Suppressor macrophage treated with lipopolysaccharide for 4 hours (primary cell): ENCODE measurements at places on chromosomes 5 and 9.

DNA sequence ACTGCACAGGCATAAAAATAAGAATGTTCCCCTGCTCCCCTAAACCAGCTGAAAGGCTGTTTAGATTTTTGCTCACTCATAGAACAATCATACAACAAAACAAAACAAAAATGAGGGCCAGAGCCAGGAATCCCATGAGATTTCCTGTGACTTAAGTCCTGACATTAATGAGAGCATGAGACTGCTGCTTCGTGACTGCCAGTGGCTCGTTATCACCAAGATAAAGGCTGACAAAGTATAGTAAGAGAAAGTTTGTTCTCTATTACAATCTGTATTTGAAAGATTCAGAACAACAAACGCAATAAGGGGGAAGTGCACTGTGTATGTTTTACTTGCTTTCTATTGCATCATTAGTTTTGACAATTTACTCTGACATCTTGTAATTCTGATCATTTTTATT lies 837.1 kb upstream of the C9orf72 start:
- DNase-seq: no peak

DNA sequence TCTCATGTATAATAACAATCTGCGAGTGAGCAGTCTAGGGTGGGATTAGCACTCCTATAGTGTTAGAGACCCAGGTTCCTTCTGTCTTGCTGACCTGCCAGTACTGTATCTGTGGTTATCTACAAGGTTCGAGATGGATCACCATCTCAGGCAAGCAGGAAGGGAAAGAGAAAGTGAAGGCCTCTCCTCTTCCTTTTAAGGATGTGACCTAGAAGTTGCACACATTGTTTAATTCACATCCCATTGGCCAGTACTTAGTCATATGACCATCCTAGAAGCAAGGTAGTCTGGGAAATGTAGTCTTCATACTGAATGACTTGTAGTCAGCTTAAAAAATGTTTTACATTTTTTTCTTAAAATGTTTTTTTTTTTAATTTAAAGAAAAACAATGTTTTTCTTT lies 168.6 kb downstream of the CARTPT start:
- DNase-seq: peak; percentile 59

- no peak for DNase-seq
These were observed 25.2 kb upstream of the ENTREP1 start for GRCh38 chr9:69299826-69300225.

DNA sequence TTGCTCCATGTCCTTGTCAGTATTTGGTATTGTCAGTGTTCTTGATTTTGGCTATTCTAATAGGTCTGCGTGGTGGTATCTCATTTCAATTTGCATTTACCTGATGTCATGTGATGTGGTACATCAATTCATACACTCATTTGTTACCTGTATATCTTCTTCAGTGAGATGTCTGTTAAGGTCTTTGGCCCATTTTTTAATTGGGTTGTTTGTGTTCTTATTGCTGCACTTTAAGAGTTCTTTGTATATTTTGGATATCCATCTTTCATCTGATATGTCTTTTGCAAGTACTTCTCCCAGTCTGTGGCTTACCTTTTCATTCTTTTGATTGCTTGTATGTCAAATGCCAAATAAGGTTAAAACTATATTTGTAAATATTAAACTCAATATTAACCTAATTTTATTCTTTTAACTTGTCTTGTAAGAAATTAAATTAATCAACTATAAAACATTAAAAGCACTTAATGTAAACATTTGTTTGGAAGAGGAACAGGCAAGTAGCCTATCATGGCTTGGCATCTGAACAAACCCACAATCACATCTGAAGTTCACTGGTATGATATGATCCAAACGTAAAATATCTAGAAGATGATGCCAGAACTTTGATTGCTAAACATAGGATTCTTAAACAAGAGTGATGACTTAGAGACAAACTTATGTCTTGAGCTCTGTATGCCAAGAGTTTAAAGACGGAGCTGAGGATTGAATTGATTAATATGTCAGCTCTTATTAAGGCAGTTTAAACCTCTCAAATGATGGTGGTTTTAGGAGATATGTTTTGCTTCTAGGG lies 587.3 kb downstream of the ANXA1 start:
- no peak for DNase-seq

DNA sequence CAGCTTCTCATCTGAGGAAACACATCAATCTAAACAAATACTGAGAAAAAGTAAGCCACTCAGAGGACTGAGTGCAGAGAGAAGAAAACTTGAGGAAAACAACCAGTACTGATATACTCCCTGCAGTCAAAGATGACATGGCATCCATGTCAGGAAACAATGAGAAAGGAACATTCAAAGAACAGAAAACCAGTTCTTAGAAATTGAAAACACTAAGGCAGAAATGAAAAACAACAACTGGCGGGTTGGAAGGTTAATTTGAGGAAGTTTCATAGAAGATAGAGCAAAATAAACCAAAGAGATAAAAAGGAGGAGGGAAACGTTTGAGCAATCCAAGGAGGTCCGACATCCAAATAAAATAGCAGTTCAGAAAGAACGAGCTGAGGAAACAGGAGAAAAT lies 475.2 kb downstream of the HINT1 start:
- no peak for DNase-seq

DNA sequence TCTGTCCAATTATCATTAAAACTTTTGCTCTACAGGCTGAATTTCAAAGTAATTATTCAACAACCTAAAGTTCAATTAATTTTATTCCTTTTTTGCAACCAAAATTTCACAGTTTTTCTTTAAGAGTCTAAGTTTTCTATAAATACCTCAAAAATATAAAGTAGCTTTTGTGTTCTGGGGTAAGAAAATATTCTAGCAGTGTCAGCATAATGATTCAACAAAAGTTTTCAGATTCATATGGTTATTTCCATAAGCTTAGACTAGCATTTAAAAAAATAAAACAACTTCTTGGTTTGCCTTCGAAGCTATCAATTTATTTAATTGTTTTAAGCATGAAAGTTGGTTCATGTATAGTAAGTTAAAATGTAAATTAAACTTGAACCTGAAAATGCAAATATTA lies 1962.3 kb upstream of the CDH6 start:
- DNase-seq: no peak

- DNase-seq: no peak
These were observed 5.8 kb downstream of the OCLN start for GRCh38 chr5:69498384-69498783.

- no peak for DNase-seq
These were observed 696.5 kb downstream of the EFNA5 start for GRCh38 chr5:106974272-106974671.

GRCh38 chr9:112041536-112042243 lies 133.4 kb downstream of the SUSD1 start:
- DNase-seq: no peak

DNA sequence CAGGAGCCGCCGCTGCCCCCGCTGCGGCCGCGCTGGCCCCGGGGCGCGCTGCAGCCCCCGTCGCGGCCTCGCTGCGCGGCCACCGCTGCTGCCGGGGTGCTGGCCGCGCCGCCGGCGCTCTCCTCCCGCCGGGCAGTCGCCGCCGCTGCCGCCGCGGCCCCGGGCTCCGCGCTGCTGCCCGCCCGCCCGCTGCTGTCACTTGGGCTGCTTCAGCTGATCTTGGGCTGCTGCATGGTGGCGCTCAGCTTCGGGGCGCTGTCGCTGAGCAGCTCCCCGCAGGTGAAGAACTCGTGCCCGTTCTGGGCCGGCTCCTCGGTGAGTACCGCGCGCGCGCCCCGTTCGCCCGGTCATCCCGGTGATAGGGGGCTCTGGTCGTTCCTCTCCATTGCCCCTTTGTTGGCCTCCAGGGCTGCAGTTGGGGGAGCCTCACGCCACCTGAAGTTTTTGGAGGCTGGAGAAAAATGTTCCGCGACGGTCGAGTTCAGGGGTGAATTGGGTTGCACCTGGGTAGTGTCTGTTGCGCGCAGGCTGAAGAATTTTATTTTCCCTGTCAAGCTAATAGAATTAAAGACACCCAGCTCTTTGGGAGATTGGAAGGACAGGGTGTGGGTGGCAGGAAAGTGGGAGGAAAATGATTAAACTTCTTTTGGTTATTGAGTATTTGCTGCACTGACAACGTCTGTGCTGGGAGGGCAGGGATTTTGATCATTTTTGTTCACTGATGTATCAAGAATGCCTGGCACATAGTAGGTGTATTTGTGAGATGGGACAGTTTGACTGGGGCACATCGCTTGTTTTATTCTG lies 596 bp downstream of the ENTREP1 start:
- peak; percentile 4 for DNase-seq

DNA sequence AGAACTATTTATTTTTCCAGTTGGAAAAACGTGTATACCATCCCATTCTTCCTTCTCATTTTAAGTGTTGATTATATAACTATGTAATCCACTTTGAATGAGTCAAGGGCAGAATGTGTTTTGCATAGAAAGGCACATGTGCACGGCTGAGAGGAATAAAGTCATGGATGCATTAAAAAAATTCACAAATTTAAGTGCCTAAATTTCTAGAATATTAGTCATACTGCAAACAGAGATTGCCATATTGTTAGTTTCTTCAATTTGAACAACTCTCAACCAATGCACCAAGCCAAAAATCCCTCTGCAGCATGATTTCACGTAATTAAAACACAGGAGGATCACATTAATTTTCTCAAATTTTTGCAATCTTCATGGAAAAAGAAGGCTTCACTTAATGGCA lies 166.3 kb downstream of the MPDZ start:
- DNase-seq: no peak

GRCh38 chr9:79185866-79186265 lies 385.9 kb upstream of the TLE4 start:
- no peak for DNase-seq

- peak; percentile 34 for DNase-seq
These were observed 64.1 kb upstream of the RAD23B start for GRCh38 chr9:107218829-107219485.
